ENCODE measurements at places on chromosomes 6 and 20. TPM values are rescaled to one million over a fixed set of nuclear protein-coding genes. Genes with fewer than 3 reads are reported as not detected.

GRCh38 chr6:107344383-107344782 lies 115.0 kb downstream of the PDSS2 start:
- DNase-seq, result no peak

DNA sequence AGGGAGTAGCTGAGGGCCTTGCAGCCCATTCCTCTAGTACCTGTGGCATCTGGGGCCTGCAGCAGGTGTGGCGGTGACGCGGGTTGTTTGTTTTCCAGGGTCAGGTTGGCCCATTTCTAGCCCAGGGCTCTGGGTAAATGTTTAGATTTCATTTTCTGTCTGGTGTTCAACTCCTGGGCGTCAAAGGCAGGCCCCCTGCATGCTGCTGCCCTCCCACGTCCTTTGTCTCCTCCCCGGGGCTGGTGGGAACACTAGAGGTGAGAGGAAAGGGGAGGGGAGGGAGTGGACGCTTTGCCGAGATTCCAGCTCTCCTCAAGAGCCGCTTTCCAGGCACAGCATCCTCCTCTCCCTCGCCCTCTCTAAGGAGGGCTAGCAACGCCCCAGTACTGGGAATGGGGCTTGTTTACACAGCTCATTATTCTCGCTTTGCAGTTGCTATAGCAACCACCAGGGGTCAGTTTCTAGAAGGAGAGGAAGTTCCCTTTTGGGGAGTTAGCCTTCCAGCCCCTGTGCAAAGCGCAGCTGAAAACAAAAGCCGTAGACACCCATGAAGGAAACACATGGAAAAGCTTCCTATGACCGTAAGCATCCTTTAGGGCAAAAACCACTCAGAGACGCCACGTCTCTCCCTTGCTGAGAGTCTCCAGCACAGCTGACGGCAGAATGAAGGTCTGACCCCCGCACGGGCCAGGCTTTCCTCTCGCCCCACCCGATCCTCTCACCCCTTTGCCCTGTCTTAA lies 170.6 kb downstream of the LY86 start:
- peak; percentile 62 for DNase-seq

DNA sequence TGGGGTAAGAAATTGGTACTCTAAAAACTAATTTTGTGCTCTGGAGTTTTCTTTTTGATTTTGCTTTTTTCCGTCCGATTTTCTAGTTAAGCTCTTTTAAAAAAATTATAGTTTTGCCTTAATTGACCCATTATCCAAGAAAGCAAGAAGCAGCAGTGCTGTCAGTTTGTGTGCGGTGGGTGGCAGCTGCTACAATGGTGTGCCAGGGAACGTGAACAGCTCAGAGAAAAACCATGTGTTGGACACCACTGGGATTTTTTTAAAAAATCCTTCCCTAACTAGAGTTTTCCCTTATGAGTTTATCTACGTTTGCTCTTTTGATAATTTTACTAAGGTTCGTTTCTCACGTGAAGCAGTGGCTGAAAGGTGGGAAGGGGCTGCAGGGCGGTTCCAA lies 8.0 kb downstream of the MAP3K5 start:
- no peak for DNase-seq

DNA sequence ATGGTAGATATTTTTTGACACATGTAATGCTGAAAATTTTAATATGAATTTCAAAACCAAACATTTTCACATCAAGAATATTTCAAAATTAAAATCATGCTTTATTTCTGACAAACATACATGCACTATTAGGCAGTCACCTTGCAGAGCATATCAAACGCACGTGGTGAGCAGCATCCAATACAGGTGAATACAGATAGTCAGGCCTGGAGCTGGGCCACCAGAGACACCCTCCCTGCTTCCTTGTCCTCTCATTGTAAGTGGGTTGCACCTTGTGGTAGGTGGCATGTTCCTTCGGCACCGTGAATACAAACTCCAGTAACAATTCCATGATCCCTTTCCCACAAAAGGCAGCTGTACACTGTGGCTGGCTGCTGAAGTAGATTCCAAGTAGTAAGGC lies 8.9 kb downstream of the REV3L start:
- no peak for DNase-seq

DNA sequence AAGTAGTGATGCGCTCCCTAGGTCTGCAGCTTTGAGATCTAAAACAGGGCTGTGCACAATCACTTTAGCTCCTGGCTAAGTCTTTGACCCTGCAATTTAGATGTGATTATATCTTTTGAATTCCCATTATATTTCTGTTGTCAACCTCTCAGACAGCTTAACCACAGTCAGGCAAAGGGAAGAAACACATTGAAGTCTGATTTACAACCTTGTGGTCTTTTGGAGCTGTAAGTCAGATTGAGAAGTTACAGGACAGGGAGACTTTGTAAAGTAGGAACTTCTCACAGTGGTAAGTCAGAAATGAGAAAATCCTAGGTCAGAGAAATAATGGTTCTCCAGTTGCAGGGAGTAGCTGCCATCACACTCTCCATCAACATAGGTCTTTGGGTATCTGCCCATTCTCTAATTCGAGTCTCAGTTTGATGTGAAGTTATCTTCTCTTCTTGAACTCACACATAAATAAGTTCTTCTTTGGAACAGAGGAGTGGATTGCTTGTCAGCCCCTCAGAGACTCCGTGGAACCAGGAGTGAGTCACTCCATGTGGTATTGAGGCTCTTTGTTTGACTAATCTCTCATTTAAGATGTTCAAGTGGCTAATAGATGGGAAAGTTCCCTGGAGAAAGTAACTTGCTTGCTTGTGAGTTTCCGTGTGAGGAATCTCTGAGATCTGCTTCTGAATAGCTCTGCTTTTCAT lies 35.0 kb upstream of the SGK1 start:
- DNase-seq, result no peak

DNA sequence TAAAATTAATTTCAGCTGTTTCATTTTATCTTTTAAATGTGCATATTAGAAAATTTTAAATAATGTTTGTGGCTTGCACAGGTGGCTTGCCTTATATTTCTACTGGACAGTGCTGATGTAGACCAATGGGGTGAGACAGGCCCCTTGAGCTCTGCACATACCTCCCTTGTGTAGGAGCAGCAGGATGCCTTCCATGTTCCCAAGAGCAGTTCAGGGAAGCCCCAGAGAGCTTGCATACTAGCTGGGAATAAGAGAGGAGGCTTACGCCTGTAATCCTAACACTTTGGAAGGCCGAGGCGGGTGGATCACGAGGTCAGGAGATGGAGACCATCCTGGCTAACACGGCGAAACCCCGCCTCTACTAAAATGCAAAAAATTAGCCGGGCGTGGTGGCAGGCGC lies 61.4 kb downstream of the RFPL4B start:
- no peak for DNase-seq

DNA sequence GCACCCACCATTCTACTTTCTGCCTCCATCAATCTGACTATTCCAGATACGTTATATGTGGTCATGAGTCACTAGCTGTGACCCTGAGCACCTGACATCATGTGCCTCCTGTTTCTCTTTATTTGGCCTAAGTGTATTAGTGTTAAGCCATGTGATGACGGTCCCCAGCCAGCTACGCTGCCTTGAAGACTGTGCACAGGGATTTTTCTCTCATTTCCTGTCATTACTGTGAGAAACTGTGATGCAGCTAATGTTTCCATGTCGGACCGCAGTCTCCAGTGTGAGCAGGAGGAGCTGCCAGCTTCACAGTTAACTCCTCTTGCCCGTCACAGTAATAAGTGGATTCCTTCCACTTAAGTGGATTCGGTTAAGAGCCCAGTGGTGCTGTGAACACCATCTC lies 9.9 kb upstream of the SPATS1 start:
- DNase-seq, result no peak

- peak; percentile 54 for DNase-seq
Observed at GRCh38 chr6:20875369-20875963, 341.2 kb downstream of the CDKAL1 start.

DNA sequence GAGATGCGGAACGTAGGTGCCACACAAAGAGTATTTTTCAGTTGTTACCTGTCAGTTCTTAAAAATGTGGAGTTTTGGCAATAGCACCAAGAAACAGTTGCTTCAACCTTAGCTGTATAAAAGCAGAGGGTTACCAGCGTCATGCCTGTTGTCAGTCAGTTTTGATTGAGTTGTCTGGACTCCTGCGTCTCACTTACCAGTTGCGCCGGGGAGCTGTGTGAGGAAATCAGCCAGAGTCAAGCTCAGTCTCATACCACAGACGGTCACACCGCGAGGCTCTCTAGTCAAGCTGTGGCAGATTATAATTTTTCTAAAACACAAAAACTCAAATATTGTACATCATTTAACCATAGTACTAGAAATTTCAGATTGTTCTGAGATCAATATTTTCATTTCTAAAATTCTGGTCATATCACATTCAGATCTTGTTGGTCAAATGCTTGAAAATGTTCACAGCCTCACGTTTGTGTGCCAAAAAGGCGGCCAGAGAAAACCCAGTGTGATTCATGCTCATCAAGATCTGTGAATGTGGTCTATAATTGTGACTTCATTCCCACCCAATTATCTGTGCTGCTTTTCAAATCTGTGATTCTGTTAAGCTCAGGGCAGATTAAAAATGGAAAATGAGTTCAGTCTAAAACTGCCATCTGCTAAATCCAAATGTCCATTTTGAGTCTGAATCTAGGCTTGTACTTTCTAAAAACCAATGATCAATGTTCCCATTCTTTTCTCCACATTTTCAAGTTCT lies 37.5 kb downstream of the SASH1 start:
- DNase-seq, result no peak

DNA sequence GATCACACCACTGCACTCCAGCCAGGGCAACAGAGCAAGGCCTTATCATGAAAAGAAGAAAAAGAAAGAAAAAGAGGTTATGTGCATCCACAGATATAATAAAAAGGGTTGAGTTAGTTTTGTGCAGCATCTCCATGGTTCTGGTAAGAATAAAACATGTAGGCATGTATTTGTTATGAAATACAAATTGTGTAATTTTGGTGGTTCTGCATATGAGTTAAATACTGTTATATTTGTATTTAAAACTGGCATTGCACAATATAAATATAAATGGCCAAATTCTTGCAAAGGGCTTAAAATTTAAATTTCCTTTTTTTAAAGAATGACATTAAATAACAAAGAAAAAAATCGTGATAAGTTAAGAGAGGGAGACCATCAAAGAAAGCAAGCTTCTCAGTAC lies 159.1 kb upstream of the PREP start:
- DNase-seq, result no peak

DNA sequence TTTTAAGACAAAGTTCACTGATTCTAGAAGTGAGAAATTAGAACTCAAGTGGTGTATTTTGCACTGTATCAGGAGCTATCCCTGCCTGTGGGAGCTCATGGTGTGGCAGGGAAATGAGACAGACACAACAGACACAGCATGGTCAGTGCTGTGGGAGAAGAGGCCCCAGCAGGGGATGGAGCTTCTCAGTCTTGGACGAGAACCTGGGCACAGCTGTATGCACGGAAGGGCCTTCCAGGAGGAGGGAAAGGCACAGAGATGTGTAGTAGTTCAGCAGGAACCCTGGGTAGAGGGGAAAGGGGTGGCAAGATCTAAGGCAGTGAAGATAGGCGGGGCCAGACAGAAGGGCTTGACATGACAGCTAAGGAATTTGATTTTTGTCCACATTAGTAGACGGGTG lies 48.8 kb upstream of the KIF25 start:
- no peak for DNase-seq

GRCh38 chr6:115798229-115798628 lies 262.5 kb downstream of the FRK start:
- no peak for DNase-seq

GRCh38 chr20:10490706-10491105 lies 55.6 kb downstream of the SLX4IP start:
- DNase-seq, result no peak

Gene GRIK2
- total RNA-seq, result not detected

Gene CST2
- total RNA-seq, result not detected

Gene CFB
- total RNA-seq, result 2.6 TPM

Gene PRELID3B
- total RNA-seq, result 139 TPM

Gene NRSN1
- total RNA-seq, result not detected
